ENCODE measurements at places on chromosomes 7 and 10. TPM values are rescaled to one million over a fixed set of nuclear protein-coding genes. Genes with fewer than 3 reads are reported as not detected.

DNA sequence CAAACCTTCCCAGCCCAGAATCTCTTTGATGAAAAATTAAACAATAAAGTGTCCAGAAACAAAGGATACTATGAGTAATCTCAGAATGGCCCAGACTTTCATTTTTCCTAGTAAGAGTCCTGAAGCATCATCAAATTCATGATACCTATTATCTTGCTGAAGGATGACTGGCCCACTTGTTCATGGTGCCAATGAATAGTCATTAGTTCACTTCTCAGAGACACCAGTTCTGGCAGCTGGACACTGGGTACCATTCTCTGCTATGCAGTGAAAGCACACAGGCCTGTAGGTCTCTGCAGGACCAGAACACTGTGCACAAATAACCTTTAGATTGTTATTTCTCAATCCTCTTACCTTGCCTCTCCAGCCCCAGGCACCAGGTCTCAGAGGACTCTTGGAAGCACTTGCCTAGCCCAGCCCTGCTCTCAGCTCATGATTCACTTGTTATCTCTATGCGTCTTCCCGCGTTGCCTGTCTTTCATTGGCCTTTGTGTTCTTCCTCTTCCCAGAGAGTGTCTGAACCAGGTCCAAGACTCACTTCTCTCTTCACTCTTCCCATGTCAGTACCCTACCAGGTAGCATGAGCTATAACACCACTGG is 98.1 kb upstream of the AGBL3 start:
- peaks cover 25% of the 10 kb centered on the region for H3K4me1 ChIP-seq
- no peaks in the 10 kb centered on the region for H3K36me3 ChIP-seq
- DNase-seq, result peak; percentile 47
- no peak overlapping the region for H3K4me3 ChIP-seq
- no peak overlapping the region for H3K27ac ChIP-seq

- no peak overlapping the region for H3K27ac ChIP-seq
- no peaks in the 10 kb centered on the region for H3K36me3 ChIP-seq
- H3K27me3 ChIP-seq, result no peaks in the 10 kb centered on the region
- no peaks in the 10 kb centered on the region for H3K4me1 ChIP-seq
- DNase-seq, result no peak
These were observed 139.7 kb upstream of the TMEM72 start for GRCh38 chr10:44771233-44771995.

DNA sequence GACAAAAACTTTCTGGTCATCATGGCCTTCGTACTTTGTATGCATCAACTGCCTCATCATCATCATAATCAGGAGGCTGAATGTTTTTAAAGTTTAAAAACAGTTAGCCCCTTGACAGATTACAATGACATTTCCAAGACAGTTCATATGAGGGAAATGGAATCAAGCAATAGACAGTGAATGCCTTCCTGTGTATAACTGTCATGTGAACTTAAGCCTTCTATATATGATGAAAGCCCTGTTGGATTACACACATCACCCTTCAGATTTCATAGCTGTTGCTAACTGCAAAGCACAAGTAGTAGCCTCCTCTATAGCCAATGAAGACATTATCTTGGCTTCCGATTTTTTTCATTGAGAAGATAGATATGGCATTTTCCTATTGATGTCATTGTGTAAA is 154.0 kb downstream of the PLXDC2 start:
- no peaks in the 10 kb centered on the region for H3K36me3 ChIP-seq
- no peaks in the 10 kb centered on the region for H3K4me1 ChIP-seq
- H3K27ac ChIP-seq, result no peak overlapping the region
- H3K4me3 ChIP-seq, result no peak overlapping the region
- DNase-seq, result peak; percentile 17

- no peak overlapping the region for H3K27ac ChIP-seq
- no peaks in the 10 kb centered on the region for H3K4me1 ChIP-seq
- no peak for DNase-seq
- no peaks in the 10 kb centered on the region for H3K27me3 ChIP-seq
- H3K36me3 ChIP-seq, result no peaks in the 10 kb centered on the region
These were observed 241.5 kb upstream of the IGFBP3 start for GRCh38 chr7:46162609-46163008.

DNA sequence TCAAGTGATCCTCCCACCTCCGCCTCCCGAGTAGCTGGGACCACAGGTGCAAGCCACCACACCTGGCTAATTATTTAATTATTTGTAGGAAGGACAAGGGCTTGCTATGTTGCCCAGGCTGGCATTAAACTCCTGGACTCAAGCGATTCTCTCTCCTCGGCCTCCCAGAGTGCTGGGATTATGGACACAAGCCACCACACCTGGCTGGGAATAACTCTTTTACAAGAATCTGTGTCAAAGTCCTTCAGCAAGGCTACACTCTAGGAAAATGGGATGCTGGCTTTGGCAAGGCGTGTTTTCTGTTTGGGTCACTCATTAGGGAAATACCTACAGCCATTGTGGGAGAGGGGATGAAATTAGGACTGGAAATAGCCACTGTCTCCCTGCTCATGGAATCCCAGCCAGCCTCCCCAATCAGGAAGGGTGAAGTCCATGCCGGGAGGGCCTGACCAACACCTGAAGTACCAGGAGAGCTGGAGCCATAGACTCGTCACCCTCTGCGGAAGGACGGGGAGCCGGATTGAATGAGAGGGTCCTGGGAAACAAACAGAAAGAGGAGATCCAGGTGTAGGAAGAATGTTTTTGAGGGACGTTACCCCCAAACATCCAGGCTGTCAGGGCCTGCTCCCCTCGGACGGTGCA is 72.2 kb upstream of the MYL10 start:
- no peak overlapping the region for H3K27ac ChIP-seq
- no peak overlapping the region for H3K4me3 ChIP-seq
- no peak for DNase-seq
- H3K27me3 ChIP-seq, result no peaks in the 10 kb centered on the region
- H3K4me1 ChIP-seq, result no peaks in the 10 kb centered on the region
- no peaks in the 10 kb centered on the region for H3K36me3 ChIP-seq

DNA sequence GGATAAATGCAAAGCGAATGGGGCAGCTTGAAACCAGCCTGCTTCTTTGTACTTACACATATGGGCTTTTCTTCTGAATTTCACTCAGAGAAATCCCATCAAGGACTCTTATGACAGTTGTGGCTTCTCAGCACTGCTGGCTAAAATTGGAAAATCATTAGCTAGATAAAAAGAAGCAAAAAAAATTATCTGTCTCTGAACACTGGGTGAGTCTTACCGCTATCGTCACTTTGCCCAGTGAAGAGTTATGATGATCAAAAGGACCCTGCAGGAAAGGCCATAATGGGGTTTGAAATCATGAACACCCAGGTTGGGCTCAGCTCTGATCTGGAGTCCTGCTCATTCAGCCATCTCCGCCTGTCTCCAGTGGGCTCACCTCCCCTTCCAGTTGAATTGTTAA is 34.3 kb downstream of the AOAH start:
- H3K4me1 ChIP-seq, result no peaks in the 10 kb centered on the region
- no peaks in the 10 kb centered on the region for H3K36me3 ChIP-seq
- H3K4me3 ChIP-seq, result no peak overlapping the region
- no peak overlapping the region for H3K27ac ChIP-seq
- no peak for DNase-seq

DNA sequence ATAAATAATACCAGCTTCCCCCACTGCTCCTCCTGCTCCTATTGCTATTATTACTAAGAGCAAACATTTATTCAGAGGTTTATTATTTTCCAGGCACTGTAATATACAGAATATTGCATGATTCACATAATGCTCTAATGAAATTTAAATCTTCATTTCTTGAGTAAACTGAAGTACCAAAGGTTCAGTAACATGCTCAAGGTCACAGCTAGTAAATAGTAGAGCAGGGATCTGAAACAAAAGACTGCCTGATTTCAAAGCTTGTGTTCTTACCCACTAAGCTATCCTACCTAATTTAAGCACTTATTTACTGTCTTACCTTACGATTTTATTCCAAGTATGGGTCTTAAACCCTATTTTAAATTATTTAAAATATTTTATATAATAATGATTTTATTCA is 126.2 kb downstream of the SNX13 start:
- H3K27me3 ChIP-seq, result no peaks in the 10 kb centered on the region
- DNase-seq, result no peak
- H3K36me3 ChIP-seq, result no peaks in the 10 kb centered on the region
- no peak overlapping the region for H3K4me3 ChIP-seq

DNA sequence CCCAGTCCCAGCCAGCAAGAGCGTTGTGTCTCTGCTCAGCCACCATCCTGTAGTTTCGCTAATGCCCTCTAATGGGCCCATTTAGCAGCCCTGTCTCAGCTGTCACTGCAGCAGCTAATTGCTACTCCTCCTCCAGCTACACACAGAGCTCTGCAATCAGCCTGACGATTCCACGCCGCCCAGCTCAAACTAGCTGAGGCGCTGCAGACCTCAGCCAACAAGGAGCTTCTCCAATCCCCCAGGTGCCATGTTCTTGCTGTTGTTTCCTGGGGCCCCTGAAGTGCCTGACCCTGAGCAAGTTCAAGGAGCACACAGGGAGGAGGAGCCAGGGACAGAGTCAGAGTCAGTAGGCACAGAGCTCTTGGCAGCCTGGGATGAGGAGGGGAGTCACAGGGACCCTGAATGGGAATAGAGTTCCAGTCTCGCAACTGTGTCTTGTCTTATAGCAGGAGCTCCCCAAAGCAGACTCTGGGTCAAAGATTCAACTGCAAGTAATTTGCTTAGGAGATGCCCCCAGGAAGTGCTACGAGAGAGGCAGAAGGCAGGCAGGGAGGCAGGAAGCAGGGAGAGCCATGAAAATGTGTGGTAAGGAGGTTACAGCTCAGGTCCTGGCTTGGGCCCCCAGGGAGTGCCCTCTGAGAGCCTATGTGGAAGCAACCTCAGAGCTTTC is 135.8 kb upstream of the UNC5B start:
- no peak overlapping the region for H3K4me3 ChIP-seq
- no peaks in the 10 kb centered on the region for H3K4me1 ChIP-seq
- peaks cover 4% of the 10 kb centered on the region for H3K27me3 ChIP-seq
- no peak for DNase-seq

GRCh38 chr7:5478568-5479430 is 55.2 kb upstream of the TNRC18 start:
- H3K27ac ChIP-seq, result no peak overlapping the region
- no peak for DNase-seq
- no peaks in the 10 kb centered on the region for H3K4me1 ChIP-seq
- no peaks in the 10 kb centered on the region for H3K27me3 ChIP-seq
- H3K4me3 ChIP-seq, result no peak overlapping the region

- H3K4me1 ChIP-seq, result peaks cover 13% of the 10 kb centered on the region
- H3K36me3 ChIP-seq, result no peaks in the 10 kb centered on the region
- H3K4me3 ChIP-seq, result no peak overlapping the region
- no peak for DNase-seq
These were observed 111.5 kb downstream of the PLCE1 start for GRCh38 chr10:94105226-94105625.

DNA sequence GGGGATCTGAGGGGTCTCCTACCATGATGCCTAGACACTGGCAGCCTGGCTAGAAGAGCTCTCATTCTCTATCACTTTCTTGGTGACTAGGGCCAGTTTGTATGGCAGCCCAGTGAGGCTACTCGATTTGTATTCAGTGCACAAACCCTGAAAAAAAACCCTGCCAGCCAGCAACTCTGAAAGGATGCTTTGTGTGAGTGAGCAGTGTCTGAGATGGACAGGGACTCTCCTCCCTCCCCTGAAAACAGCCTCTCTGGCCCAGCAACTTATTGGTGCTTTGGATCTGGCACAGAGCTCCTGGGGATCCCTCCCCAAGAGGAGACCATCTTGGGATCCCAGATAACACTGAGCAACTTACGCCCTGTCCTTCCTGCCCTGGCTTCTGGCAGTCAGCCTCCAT is 10.8 kb upstream of the LRRC4 start:
- H3K27me3 ChIP-seq, result no peaks in the 10 kb centered on the region
- no peak for DNase-seq
- H3K27ac ChIP-seq, result no peak overlapping the region
- no peaks in the 10 kb centered on the region for H3K36me3 ChIP-seq

DNA sequence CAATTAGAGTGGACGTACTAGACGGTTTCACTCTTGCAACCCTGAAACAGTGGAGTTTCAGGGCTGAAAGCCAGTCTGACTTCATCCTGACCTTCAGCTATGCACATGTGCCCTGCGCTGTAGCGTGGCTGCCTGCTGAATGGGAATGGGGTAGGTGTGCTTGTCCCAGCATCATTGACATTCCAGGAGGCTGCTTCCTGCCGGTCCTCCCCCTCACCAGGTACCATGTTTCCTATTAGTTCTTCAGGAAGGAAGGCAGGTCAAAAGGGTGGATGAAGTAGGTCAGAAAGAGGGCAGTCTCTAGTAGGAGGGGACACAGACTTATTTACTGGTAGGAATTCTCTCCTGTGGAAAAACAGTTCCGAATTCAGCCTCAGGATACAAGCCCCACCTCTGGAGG is 551.8 kb upstream of the GALNT17 start:
- no peak for DNase-seq
- H3K4me3 ChIP-seq, result no peak overlapping the region
- no peaks in the 10 kb centered on the region for H3K36me3 ChIP-seq
- H3K4me1 ChIP-seq, result no peaks in the 10 kb centered on the region
- H3K27me3 ChIP-seq, result no peaks in the 10 kb centered on the region

DNA sequence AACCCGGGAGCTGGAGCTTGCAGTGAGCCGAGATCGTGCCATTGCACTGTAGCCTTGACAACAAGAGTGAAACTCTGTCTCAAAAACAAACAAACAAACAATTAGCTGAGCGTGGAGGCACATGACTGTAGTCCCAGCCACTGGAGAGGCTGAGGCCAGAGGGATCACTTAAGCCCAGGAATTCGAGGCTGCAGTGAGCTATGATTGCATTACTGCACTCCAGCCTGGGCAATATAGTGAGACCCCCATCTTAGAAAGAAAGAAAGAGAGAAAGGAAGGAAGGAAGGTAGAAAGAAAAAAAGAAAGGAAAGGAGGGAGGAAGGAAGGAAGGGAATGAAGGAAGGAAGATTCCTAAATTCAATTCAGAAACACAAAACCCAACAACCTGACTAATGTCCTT is 141.3 kb upstream of the TNRC18 start:
- no peak overlapping the region for H3K27ac ChIP-seq
- no peak for DNase-seq
- no peak overlapping the region for H3K4me3 ChIP-seq
- H3K27me3 ChIP-seq, result no peaks in the 10 kb centered on the region
- peaks cover 5% of the 10 kb centered on the region for H3K4me1 ChIP-seq

GRCh38 chr10:7409732-7410168 is 1.1 kb downstream of the SFMBT2 start:
- no peaks in the 10 kb centered on the region for H3K4me1 ChIP-seq
- peaks cover 33% of the 10 kb centered on the region for H3K27me3 ChIP-seq
- DNase-seq, result peak; percentile 47
- H3K36me3 ChIP-seq, result no peaks in the 10 kb centered on the region
- H3K27ac ChIP-seq, result no peak overlapping the region

DNA sequence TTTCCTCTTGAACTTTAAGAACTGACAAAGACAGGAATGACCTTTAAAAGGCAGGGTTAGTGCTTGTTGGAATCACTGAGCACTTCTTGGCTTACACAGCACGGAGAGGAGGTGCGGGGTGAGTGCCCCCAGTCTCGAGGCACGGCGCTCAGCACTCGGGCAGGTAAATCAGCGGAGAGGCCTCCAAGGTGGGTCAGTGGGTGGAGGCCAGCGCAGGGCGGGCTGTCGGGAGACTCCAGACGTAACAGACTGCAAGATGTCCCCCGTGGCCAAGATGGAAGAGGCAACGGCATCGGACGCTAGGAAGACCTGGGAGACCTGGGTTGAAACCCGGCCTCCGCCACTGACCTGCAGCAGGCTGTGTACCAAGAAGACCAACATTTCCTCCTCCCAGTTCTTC is 149.4 kb downstream of the MAD1L1 start:
- no peak overlapping the region for H3K27ac ChIP-seq
- peaks cover 5% of the 10 kb centered on the region for H3K4me1 ChIP-seq
- DNase-seq, result no peak
- no peaks in the 10 kb centered on the region for H3K27me3 ChIP-seq

C10orf62 gene
- total RNA-seq, result not detected

TLL2 gene
- 0.17 TPM for total RNA-seq

SUFU gene
- total RNA-seq, result 2.6 TPM

HTR5A gene
- not detected for total RNA-seq

WNT8B gene
- not detected for total RNA-seq

ETV1 gene
- total RNA-seq, result 26.4 TPM

PRSS37 gene
- not detected for total RNA-seq

Measured in fibroblast of lung (primary cell).